Activated naive CD4-positive, alpha-beta T cell treated with anti-CD3 and anti-CD28 coated beads, Interleukin-2, amount 50 U/mL, for 72 hours (primary cell): ENCODE measurements at places on chromosomes 16 and 17. TPM values are rescaled to one million over a fixed set of nuclear protein-coding genes. Genes with fewer than 3 reads are reported as not detected.

The PHKB gene
- total RNA-seq: 28.6 TPM

The SPHK1 gene
- total RNA-seq: 7.1 TPM

The C1QTNF1 gene
- not detected for total RNA-seq

The ARL5C gene
- 0.25 TPM for total RNA-seq

The MYLK3 gene
- 0.50 TPM for total RNA-seq

The IL34 gene
- total RNA-seq: not detected
